ENCODE measurements at places on chromosomes 3 and 15.

- DNase-seq, result no peak
Measured at GRCh38 chr3:129162729-129163579, 2.1 kb upstream of the ISY1 start.

DNA sequence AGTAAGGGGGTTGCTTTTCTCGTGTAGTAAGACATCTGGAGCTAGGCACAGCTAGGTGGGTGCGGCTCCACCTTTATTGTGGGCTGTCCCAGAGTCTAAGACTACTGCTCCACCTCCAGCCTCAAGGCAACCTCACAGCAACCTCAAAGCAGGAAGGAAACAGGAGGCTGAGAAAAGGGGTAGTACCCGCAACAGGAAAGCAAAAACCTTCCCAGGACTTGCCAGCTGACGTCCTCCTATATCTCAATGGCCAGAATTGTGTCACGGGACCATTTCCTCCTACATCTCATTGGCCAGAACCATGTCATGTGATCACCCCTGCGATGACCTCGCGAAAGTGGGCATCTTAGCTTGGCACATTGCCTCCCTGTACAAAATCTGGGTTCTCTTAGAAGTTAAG is 4.3 kb upstream of the GPR160 start:
- DNase-seq, result no peak

DNA sequence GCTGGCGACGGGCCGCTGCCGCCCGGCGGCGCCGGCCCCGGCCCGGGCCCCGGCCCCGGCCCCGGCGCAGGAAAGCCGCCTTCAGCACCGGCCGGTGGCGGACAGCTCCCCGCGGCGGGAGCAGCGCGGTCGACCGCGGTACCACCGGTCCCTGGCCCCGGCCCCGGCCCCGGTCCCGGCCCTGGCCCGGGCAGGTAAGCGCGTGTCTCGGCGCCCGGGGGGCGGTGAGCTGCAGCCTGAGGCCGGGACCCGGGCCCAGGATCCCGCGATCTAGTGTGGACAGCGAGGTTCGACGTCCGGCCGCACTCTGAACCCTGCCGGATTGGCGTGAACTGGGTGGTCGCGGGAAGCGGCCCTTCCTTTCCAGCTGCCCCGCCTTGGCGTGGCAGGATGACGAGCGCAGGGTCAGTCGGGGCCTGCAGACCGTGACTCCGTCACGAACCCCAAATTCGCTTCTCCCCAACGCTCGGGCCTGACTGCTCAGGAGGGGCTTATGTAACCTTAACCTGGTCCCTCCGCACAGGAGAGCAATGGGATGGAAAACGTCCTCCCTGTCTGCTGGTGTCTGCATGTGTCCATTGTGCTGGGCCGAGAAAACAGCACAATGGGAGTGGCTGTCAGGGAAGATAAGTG is 472 bp downstream of the BSN start:
- DNase-seq, result no peak

DNA sequence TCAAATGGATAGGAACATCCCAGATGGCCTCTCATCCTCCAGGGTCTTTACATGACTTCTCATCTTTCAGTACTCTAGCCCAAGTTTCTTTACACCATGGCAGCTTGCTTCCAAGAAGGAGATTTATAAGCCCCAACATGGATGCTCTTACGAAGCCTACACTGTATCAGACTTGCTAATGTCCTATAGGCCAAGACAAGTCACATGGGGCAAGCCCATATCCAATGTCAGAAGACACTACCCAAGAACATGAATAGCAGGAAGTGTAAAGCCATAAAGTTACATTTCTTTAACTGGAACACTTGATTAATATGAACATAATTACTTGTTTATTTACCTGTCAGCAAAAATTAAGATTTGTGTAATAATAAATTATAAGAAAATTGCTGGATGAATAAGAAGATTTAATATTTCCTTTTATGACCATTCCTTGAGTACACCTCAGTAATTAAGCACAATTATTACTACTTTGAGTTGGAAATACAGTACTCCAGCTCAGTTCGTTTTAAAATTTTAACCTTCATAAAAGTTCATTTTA is 5.1 kb downstream of the SPESP1 start:
- no peak for DNase-seq

DNA sequence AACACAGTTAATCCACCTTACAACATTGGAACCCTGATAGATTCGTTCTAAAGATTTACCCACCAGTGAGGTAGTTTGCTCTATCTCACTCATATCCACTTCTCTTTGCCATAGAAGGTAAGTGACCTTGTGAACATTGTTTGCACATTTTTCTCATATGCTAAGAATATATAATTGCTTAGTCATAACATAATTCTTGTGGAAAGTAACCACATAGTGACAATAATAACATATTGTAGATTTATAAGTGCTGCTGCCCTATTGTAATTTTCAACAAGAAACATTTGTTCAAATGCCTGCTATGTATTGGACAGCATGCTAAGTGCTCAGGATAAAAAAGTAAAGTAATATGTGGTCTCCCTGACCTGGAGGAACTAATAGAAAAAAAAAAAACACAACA is 554.2 kb upstream of the KCNMB2 start:
- DNase-seq, result no peak
